CD4-positive, alpha-beta T cell treated with Interferon gamma for 1 hour (primary cell): ENCODE measurements at places on chromosomes 7 and 10.

DNA sequence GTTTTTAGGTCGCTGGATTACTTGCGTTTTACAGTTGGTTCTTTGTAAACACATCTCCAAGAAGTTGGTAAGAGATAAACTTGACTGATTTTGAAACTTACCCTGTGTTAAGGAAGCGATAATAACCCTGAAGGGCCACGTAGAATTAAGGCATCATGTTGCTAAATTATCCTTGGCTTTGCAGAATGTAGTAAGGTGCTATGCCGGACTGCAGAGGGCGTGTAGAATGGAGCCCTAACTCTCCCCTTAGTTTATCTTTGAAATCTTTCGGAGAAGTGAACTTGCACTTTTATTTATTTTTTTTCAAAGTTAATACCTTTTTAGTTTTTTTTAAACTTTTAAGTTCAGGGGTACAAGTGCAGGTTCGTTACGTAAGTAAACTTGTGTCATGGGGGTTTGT, 208.8 kb upstream of the DKK1 start:
- no peak for DNase-seq

GRCh38 chr7:101560856-101561255, 68.2 kb downstream of the MYL10 start:
- no peak for DNase-seq

- no peak for DNase-seq
These were observed 72.1 kb downstream of the PKD1L1 start for GRCh38 chr7:47875998-47876744.

- no peak for DNase-seq
These were observed 47.8 kb upstream of the KAT6B start for GRCh38 chr10:74778436-74779094.

DNA sequence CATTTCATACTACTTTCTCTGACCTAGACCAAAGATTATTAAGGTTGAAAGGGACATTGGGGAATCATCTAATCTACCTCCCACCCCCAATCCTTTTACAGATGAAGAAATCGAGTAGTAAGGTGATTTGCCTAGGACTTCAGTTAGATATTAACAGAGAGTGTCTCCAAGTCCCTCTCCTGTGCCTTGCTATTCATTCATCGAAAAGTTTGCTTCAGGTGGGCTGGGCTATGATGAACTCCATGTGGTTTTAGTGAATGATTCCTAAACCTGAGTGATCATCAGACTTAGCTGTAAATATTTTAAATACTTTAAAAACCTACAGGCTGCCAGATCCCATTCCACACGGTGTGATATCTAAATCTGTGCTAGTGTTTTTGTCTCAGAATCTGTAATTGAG, 259.4 kb upstream of the SORCS1 start:
- no peak for DNase-seq

GRCh38 chr7:105396566-105396965, 7.8 kb upstream of the SRPK2 start:
- DNase-seq = no peak

DNA sequence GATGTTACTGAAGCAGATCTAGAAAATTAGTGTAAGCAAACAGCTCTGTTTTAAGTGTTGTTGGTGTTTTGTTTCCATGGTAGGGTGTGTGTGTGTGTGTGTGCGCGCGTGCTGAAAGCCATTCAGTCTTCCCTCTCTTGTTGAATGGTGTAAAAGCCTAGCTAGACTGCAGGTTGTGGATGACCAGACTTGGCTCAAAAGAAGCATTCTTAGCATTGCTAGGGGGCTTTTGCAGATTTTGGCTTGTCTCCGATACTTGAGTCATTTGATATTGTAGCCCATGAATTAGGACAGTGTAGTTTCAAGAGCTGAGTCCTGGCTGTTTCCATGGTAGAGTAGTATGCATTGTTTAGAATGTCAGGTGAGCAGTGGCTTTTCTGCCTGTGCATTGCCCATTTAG, 99.1 kb downstream of the SND1 start:
- DNase-seq = no peak

DNA sequence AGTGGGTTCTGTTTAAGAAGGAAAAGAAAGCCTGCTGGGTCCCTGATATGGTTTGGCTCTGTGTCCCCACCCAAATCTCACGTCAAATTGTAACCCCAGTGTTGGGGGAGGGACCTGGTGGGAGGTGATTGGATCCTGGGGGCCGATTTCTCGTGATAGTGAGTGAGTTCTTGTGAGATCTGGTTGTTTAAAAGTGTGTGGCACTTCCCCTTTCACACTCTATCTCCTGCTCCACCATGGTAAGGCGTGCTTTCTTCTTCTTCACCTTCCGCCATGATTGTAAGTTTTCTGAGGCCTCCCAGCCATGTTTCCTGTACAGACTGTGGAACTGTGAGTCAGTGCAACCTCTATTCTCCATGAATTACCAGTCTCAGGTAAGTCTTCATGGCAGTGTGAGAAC, 42.6 kb downstream of the INPP5A start:
- no peak for DNase-seq

GRCh38 chr10:121926157-121926556, 1.7 kb downstream of the ATE1 start:
- DNase-seq = no peak

GRCh38 chr10:70324339-70324861, 40.6 kb upstream of the NPFFR1 start:
- no peak for DNase-seq

- no peak for DNase-seq
These were observed 530 bp upstream of the ANXA7 start for GRCh38 chr10:73414230-73414945.

DNA sequence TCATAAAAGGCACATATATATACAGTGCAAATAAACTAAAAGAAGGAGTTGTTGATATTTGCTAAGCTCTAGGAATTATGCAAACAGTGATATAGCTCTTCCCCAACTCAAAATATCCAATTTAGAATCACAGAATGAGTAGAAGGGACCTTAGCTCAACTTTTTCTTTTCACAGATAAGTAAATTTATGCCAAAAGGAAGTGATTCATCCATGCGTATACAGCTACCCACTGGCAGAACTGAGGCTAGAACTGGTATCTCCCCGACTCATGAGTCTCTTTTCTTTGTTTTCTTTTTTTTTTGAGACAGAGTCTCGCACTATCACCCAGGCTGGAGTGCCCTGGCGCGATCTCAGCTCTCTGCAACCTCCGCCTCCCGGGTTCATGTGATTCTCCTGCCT, 54.2 kb upstream of the SVIL start:
- DNase-seq = no peak

DNA sequence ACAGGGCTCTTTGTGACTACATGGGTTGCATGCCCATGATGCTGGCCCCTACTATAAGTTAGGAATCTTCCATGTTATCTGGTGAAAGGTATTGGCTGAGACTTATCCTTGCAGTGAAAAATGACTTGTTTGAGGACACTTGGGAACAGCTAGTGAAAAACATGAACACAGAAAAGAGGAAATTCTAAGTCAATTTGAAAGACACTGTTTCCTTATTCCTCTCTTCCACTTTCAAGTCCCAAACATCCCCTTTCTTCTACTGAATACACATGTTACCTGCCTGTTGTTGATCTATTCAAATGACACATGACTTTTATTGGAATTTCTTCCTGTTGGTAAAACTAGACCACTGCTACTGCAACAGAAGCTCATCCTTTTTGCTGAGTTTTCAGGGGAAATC, 29.5 kb upstream of the PRKCQ start:
- no peak for DNase-seq

DNA sequence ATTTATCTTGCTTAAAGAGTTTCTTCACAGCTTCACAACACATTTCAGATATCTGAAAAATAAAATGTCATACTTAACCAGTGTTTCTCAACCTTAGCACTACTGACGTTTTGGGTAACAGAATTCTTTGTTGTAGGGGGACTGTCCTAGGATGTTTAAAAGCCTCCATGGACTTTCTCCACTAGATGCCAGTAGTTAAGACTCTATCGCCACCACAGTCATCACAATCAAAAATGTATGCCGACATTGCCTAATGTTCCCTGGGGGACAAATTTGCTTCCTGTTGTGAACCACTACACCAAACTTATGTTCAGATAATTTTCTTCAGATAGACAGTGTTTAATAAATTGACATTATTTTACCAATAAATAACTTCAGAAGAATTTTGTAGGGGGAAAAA, 13.4 kb downstream of the NOC3L start:
- DNase-seq = no peak

DNA sequence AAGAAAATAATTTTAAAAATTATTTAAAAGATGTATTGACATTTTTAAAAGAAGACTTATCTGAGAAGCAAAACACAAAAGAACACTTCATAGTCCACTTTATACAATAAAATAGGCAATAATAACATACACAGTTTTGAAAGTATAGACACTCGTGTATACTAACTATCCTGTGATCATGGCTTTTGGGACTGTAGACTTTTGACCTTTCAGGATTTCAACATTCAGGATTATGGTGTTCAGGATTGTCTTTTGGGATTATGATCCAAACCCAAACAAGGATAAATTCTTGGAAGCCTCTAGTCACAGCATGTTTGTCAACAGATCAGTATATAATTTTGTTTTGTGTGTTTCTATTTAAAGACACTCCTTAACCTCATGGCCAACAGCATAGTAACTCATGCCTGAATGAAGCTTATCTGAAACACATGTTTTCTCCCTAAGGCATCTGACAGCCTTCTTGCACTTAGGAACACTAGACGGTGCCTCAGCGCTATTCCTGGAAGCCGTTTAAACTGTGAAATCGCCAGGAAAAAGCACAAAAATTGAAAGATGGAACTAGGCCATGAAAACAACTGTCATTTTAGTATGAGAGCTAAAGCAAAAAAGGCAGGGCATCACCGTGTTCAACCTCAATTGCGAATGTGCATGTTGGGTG, 29.9 kb downstream of the GSAP start:
- no peak for DNase-seq
